ENCODE measurements at places on chromosomes 3 and 15. TPM values are rescaled to one million over a fixed set of nuclear protein-coding genes. Genes with fewer than 3 reads are reported as not detected.

DNA sequence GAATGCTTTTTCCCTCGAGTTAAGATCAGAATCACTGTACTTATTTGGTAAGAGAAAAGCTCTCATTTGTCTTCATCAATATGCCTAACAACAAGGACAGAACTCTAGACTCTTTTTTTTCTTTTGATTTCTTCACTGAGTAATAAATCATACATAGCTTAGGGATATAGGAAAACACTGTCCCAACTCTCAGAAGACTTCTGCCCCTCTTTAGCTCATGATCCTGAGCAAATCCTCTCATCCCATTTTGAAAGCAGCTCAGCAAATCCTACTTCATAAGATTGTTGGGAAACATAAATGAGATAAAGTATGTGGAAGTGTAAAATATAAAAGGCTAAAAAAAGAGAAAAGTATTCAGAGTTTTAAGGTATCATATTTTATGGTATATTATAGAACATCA, 141.7 kb downstream of the ATP8B4 start:
- H3K27ac ChIP-seq: no peak overlapping the region
- DNase-seq: no peak
- H3K4me1 ChIP-seq: no peaks in the 10 kb centered on the region
- no peaks in the 10 kb centered on the region for H3K27me3 ChIP-seq
- H3K36me3 ChIP-seq: no peaks in the 10 kb centered on the region

DNA sequence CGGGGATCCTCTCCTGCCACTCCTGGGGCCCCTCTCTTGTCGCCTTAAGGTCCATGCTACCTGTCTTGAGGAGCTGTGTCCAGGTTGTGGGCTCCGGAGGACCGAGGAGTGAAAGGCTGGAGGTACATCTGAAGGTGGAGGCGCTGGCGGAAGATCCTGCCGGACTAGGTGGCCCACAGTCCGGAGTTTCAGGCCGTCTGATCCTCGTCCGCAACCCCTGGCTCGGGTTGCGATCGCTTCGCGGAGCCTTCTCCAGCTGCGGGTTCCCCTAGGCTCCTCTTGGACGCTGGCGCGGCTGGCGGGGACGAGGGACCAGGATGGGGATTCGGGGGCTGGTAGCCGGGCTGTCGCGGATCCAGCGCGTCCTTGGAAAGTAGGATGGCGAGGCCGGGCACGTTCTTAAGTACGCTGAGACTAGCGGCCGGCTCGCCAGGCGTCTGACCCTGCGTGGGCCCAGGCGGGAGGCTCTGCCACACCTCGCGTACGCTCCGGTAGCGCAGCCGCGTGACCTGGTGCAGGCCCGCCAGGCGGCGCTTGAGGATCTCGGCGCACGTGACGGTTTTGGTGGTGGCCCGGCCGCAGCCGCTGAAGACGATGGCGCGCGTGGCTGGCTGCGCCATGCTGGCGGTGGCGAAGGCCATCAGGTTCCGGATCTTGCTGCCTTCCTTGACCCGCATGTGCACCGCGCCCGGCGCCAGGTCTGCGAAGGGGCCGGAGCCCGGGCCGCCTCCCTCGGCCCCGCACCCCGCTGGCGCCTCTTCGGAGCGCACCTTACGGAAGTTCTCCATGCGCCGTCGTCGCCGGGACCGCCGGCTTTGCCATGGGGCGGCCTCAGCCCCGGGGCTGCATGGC, 550 bp downstream of the RPP25 start:
- peak overlapping the region; percentile 88 for H3K27ac ChIP-seq
- DNase-seq: peak; percentile 94
- H3K4me1 ChIP-seq: peaks cover 44% of the 10 kb centered on the region
- H3K4me3 ChIP-seq: peak overlapping the region; percentile 81
- no peaks in the 10 kb centered on the region for H3K36me3 ChIP-seq

DNA sequence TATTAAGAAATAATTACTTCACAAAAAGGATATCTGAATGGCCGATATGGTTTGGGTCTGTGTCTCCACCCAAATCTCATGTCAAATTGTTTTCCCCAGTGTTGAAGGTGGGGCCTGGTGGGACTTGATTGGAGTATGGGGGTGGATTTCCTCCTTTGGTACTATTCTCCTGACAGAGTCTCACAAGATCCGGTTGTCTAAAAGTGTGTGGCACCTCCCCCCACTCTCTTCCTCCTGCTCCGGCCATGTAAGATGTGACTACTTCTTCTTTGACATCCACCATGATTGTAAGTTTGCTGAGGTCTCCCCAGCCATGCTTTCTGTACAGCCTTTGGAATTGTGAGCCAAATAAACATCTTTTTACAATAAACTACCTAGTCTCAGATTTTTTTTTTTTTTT, 34.5 kb downstream of the ZBTB11 start:
- H3K27ac ChIP-seq: no peak overlapping the region
- no peaks in the 10 kb centered on the region for H3K4me1 ChIP-seq
- DNase-seq: no peak
- H3K36me3 ChIP-seq: no peaks in the 10 kb centered on the region
- H3K4me3 ChIP-seq: no peak overlapping the region

CACNA1D gene
- 47.2 TPM for total RNA-seq

GRCh38 chr3:18666655-18667054, 241.5 kb upstream of the SATB1 start:
- H3K27ac ChIP-seq: no peak overlapping the region
- H3K36me3 ChIP-seq: no peaks in the 10 kb centered on the region
- no peaks in the 10 kb centered on the region for H3K4me1 ChIP-seq
- H3K27me3 ChIP-seq: no peaks in the 10 kb centered on the region
- no peak overlapping the region for H3K4me3 ChIP-seq
- DNase-seq: no peak

DNA sequence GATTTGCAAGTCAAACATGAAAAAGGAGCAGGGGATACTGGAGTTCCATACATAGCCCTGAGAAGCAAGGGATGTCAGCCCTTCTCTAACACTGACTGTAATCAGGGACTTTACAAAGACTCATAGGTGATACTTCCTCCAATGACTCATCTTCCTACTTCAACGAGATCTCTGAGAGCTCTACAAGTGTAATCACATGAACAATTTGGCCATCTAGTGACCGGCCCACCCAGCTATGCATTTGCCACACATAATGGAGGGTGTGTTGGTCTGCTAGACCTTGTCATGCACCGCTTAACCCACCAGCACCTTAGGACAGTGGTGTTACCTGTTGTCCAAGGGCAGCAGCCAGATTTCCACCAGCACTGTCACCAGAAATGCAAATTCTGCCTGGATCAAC, 75.3 kb downstream of the NCEH1 start:
- no peak for DNase-seq
- no peak overlapping the region for H3K27ac ChIP-seq
- no peaks in the 10 kb centered on the region for H3K27me3 ChIP-seq
- no peak overlapping the region for H3K4me3 ChIP-seq

DNA sequence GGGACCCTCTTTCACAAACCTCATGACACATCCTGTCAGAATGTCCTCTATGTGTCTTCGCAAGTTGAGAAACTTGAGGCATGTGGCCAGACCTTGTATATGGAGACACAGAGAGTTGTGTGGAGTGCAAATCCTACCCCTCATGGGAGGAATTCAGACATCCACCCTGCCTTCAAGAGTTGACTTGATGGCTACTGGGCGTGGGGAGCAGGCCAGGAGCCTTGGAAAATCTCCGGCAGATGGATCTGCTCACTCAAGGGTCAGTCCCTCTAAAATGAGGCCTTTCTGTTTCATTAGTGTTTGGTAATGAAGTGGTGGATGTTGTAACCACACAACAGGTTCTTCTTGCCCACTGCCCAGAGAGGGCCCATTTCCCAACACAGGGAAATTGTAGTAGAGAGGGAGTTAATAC, 79.0 kb downstream of the ASB7 start:
- DNase-seq: peak; percentile 15
- no peaks in the 10 kb centered on the region for H3K36me3 ChIP-seq
- no peaks in the 10 kb centered on the region for H3K4me1 ChIP-seq
- H3K27me3 ChIP-seq: no peaks in the 10 kb centered on the region
- H3K27ac ChIP-seq: no peak overlapping the region
- no peak overlapping the region for H3K4me3 ChIP-seq

DNA sequence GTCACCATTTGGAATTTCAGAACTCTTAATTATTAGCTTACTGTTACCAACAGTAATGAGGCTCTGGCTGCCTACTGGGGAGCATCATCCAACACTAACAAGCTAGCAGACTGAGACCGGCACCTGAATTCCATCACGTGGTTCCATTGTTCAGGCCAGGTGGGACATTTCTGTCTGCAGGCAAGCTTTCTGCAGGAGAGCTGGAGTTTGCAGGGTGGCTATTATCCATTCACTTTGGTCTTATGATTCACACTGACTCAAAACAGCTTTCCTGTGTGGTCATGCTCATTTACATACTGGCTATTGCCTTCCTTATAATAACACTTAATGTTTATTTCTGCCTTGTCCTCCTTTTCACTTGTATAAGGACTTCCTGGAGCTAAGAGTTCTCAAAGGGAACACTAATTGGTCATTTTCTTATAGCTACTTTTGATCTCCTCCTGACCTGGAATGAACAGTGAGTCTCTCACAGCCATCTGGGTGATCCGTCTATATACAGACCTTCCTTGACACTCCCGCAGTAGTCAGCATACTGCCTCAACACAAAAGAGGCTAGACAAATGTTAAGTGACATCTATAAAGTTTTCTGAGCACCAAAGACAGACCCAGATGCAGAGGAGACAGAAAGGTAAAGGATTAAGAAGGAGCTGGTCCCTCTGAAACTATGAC, 695.4 kb downstream of the FHIT start:
- no peaks in the 10 kb centered on the region for H3K27me3 ChIP-seq
- no peaks in the 10 kb centered on the region for H3K4me1 ChIP-seq
- H3K4me3 ChIP-seq: no peak overlapping the region
- DNase-seq: no peak
- no peaks in the 10 kb centered on the region for H3K36me3 ChIP-seq

DNA sequence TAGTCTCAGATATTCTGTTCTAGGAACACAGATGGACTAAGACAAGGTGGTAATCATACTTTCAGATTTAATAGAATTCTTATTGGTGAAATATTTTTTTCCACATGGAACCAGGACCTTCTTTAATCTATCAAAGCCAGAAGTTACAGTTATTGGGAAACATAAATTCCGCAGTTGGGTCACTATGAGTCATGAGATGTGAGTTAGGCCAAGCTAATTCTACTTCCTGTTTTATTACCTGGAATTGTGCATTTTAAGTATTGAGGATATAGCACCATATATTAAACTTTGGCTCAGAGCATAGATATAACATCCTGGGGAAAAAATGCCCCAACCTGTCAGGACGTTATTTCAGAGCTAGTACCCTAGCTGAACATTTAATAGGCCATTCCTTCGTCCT, 96.4 kb upstream of the P3H2 start:
- H3K4me1 ChIP-seq: no peaks in the 10 kb centered on the region
- no peak overlapping the region for H3K27ac ChIP-seq
- H3K27me3 ChIP-seq: no peaks in the 10 kb centered on the region
- H3K36me3 ChIP-seq: no peaks in the 10 kb centered on the region
- no peak for DNase-seq

MUC4 gene
- total RNA-seq: 1.1 TPM

GRCh38 chr15:71056111-71056510, 59.2 kb upstream of the THSD4 start:
- no peaks in the 10 kb centered on the region for H3K4me1 ChIP-seq

CHRFAM7A gene
- 1.1 TPM for total RNA-seq

- peak overlapping the region; percentile 33 for H3K27ac ChIP-seq
- H3K36me3 ChIP-seq: no peaks in the 10 kb centered on the region
- H3K4me3 ChIP-seq: no peak overlapping the region
Measured at GRCh38 chr3:73324203-73325155, 263.0 kb downstream of the EBLN2 start.

DNA sequence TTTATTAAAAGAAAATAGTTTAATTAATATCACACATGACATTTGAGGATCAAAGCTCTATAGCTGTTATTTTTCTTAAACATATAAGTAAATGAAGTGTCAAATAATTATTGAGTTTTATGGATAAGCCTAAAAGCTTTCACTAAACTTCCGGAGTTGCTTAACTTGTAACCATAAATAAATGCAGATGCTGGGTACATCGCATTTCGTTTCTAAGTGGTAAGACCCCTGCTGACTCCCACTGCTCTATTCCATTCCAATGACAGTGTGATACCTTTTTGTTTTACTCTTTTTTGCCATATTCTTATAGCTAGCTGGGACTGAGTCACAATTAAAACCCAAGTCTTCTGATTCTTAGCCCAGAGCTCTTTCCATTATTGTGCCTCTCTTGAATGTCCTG, 411.1 kb downstream of the SOX2 start:
- H3K4me3 ChIP-seq: no peak overlapping the region
- H3K36me3 ChIP-seq: no peaks in the 10 kb centered on the region
- DNase-seq: no peak
- no peak overlapping the region for H3K27ac ChIP-seq
- no peaks in the 10 kb centered on the region for H3K27me3 ChIP-seq

IQCF5 gene
- not detected for total RNA-seq

Measured in upper lobe of right lung (tissue), 1 donor.